ENCODE measurements at places on chromosomes 6 and 20.

DNA sequence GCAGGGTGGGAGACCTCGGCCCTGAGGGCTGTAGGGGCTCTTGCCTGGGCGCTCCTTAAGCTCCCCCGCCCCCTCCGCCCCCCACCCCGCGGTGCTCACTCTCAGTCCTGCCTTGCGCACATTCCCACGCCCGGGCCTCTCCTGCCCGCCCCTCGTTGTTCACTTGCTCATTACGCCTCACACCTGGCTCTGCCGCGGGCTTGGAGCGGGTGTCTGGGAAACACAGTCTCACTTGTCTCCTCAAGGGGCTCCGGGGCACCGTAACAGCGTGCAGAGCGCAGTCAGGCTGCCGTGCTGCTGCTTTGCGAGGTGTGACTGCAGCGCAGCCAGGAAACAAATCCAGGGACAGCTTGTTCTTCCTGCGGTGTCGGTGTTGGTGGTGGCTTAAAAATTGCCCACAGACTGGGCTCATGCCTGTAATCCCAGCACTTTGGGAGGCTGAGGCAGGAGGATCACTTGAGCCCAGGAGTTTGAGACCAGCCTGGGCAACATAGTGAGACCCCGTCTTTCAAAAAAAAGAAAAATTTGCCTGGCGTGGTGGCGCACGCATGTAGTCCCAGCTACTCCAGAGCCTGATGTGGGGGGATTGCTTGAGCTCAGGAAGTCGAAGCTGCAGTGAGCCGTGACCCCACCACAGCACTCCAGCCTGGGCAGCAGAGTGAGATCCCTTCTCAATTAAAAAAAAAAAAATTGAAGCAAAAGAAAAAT lies 4.6 kb downstream of the NPBWR2 start:
- no peak for DNase-seq

GRCh38 chr6:111087106-111087835 lies at the start of gene SLC16A10:
Gene SLC16A10, plus strand, starts transcription at chr6:111087503. Its CDS starts 250 bp downstream, at chr6:111087753.
- DNase-seq = peak; percentile 52

DNA sequence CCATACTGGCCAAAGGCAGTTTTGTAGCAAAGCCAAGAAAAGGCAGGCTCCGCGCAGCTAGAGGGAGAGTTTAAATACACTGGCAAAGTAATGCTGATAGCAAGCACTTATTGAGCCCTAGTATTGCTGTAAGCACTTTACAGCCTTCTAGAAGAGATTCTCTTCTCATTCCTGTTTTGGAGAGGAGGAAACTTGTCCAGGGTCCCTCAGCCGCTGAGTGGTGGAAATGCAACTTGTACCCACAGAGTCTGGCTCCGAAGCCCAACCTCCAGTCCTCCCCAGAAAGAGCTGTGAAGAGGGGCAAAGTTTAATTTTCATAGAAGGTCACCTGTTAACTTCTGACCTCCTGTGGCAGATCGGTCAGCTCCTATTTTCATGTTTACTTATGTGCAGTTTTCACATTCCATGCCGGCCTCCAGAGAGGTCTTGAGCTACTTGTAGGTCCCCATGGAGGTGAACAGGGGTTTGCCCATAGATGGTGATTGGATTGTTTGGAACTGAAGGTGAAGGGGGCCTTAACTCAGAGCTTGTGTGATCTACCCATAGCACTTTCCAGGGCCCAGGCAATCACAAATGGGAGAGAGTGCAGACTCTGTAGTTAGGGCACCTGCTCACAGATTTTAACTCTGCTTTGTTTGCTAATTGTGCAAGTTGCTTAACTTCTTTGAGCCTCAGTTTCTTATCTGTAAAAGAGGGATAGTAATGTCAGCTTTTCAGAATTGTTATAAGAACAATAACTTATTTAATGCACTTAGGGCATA lies 70.7 kb downstream of the LYRM2 start:
- DNase-seq = no peak

DNA sequence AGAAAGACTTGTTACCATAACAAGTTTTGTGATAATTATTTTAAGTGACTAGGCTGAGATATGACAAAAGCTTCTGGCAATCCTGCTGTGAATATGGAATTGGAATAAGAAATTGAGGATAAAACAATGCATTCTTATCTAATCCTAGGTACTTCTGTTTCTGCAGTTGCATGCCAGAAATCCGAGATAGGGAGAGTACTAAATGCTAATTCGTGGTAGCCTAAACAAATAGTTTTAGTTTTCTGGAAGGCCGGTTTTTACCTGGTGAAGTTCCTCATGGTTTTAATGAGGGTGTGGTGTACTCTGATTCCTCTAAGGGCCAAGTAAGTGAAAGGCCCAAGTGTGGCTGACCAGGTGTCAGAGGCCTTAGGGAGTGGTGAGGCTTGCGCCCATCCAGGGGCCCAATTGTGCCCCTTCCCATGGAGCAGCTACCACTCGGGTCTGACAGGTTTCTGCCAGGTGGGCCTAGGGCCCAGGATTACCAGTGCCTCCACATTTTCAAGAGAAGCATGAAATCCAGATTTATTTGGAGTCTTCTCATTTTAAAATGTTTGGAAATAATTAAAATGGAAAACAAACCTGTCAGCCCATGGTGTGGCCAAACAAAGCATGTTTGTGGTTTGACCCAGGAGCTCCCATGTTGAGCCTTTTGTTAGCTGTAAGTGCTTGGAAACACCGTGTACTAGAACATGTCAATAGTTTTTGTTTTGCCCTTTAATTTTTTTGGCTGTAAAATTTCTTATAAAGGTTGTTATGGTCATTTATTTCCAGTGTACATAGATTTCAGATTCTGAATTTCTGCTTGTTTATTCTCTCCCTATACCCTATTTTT lies 6.6 kb downstream of the PLCB4 start:
- DNase-seq = no peak

GRCh38 chr6:134797400-134798113 lies 152.3 kb downstream of the ALDH8A1 start:
- no peak for DNase-seq

DNA sequence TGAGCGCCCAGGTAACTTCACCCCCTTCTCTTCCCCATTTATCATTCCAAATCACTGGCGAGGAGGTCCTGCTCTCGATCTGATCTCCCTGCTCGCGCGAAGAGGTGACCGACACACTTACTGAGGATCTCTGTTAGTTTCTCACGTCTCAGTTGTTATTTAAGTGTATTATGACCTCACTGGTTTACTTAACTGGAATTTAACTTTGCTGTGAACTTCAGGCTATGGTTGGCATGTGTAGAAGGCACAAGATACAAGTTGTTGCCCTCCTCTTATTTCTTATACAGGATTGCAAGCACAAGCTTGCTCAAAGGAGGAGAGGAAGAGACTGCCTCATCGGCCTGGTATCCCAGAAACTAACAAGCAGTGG lies 1.2 kb downstream of the RNF217 start:
- no peak for DNase-seq

- DNase-seq = no peak
Observed at GRCh38 chr20:59836767-59837166, 96.7 kb downstream of the SYCP2 start.

GRCh38 chr6:110738899-110739365 lies 76.3 kb downstream of the CDK19 start:
- no peak for DNase-seq

DNA sequence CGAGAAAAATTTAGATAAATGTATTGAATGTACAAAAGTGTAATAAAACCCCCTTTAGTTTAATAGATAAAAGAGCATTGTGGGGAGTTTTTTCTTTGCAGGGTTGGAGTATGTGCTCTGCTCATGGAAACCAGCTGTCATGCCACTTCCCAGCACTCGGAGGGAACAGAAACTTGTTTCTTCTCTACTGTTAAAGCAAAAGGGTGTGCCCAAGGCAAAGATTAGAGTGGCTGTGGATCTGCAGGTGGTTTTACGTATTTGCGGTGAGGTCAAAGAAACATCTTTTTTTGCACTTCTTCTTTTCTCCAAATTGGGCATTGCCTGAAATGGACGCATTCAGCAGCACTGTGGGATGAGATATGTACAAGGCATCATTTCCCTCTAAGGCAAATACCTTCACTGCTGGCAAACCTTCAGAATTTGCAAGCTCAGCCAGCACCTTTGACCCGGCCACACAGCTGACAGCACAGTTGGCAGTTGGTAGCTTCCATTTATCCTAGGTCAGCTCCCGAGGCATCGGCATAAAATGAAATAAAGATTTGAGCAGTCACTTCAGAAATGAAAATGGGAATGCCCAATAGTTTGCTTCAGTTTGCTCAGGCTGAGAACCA lies 178.4 kb upstream of the EYA4 start:
- DNase-seq = no peak
